ENCODE measurements at places on chromosomes 2 and 18. TPM values are rescaled to one million over a fixed set of nuclear protein-coding genes. Genes with fewer than 3 reads are reported as not detected.

Gene ALK
- 14.7 TPM for total RNA-seq

GRCh38 chr2:64699712-64700111, 46.0 kb upstream of the SERTAD2 start:
- H3K4me3 ChIP-seq: no peak overlapping the region
- H3K27ac ChIP-seq: no peak overlapping the region
- DNase-seq: peak; percentile 21
- no peaks in the 10 kb centered on the region for H3K36me3 ChIP-seq

GRCh38 chr2:204108781-204109295, 172.3 kb downstream of the ICOS start:
- H3K27me3 ChIP-seq: no peaks in the 10 kb centered on the region
- no peaks in the 10 kb centered on the region for H3K36me3 ChIP-seq
- H3K27ac ChIP-seq: no peak overlapping the region
- no peak overlapping the region for H3K4me3 ChIP-seq

Gene CCNYL1
- total RNA-seq: 8.7 TPM
